ENCODE measurements at places on chromosomes 7 and 10.
A peak's percentile ranks its signal among the peaks of the same experiment; 100 is the strongest.

DNA sequence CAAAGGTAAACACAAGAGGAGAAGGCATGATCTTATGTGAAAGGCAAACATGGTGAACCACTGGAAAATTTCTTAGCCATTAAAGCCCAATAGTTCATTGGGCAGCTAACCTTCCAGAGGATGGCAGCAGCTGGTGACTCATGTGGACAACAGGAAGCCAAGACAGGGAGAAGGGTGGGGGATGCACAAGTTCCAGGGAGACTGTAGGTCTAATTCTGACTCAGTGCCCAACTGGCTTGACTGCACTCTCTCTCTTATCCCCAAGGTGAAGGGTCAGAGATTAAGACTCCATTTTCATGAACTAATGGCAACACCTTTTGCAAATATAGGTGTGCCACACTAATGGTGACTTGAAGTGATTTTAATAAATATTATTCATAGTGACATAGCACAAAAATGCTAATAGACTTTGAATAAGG, 47.9 kb upstream of the SLC35B4 start:
- no peak for DNase-seq

DNA sequence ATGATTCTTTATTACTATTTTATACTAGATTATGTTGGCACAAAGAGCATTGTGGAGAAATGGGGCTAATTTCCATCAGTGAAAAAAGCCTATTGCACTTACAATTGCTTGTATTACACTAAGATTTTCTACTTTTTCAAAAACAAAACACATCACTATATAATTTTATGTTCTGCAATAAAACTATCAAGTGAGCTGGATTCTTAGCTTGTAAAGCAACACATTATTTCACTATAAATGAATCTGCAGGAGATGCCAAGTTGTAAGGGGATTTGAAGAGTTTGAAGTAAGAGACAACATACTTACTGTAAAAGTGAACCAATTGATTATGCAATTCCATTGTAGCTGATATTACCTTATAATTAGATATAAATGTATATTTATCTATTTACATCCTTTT, 333.3 kb upstream of the SEMA3D start:
- no peak for DNase-seq

GRCh38 chr10:28833313-28833712, 156.0 kb downstream of the BAMBI start:
- DNase-seq: no peak

DNA sequence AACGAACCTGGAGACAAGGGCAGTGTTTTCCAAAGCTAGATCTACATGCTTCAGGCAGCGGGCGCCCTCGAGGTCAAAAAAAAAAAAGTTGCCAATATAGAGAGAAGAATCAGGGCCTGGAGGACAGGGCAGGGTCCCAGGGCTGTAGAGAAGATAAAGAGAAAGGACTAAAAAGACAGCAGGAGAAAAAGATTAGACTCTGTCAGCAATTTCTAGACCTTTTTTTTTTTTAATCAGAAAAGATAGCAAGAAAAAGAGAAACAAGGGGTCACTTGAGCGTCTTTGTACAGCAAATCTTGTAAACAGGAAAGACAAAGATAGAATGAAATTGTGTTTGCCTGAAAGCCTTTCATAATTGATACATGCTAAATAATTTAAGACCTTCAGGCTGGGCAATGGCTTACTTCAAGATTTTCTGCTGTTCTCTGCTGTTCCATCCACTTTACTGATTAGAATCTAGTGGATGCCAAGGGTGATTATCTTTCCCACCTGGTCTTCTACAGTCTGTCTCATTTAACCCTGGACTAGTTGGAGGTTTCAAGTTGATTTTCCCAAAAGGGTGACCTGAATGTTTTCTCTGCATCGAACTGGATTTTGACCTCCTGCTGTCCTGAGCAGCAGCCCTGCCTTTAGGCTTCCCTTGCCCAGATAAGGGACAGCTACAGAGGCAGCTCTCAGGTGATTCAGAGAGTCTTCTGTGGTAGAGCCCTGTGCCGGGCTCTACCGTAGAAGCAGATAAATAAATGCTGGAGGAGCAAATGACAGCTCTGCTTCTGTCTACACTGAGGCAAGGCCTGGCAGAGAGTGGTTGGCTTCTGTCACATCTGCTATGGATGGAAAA, 5.1 kb downstream of the LMOD2 start:
- no peak for DNase-seq

GRCh38 chr10:23656735-23657134, 217.9 kb downstream of the OTUD1 start:
- DNase-seq: no peak

- DNase-seq: no peak
Measured at GRCh38 chr7:142534726-142535122, 214.5 kb upstream of the PRSS1 start.

DNA sequence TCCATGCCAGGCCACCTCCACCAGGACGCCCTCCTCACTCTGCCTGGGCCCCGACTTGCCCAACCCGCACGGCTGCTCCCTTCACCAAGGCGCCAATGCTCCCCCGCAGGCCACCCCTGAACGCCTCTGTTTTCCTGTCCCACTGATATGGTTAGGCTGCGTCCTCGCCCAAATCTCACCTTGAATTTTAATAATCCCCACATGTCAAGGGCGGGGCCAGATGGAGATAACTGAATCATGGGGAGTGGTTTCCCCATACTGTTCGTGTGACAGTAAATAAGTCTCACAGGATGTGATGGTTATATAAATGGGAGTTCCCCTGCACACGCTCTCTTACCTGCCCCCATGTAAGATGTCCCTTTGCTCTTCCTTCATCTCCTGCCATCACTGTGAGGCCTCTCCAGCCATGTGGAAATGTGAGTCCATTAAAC, 29.8 kb downstream of the RSU1 start:
- DNase-seq: no peak

- no peak for DNase-seq
Measured at GRCh38 chr10:12214763-12215218, 18.8 kb downstream of the CDC123 start.

GRCh38 chr10:112585126-112585525, 138.1 kb downstream of the VTI1A start:
- DNase-seq: no peak

DNA sequence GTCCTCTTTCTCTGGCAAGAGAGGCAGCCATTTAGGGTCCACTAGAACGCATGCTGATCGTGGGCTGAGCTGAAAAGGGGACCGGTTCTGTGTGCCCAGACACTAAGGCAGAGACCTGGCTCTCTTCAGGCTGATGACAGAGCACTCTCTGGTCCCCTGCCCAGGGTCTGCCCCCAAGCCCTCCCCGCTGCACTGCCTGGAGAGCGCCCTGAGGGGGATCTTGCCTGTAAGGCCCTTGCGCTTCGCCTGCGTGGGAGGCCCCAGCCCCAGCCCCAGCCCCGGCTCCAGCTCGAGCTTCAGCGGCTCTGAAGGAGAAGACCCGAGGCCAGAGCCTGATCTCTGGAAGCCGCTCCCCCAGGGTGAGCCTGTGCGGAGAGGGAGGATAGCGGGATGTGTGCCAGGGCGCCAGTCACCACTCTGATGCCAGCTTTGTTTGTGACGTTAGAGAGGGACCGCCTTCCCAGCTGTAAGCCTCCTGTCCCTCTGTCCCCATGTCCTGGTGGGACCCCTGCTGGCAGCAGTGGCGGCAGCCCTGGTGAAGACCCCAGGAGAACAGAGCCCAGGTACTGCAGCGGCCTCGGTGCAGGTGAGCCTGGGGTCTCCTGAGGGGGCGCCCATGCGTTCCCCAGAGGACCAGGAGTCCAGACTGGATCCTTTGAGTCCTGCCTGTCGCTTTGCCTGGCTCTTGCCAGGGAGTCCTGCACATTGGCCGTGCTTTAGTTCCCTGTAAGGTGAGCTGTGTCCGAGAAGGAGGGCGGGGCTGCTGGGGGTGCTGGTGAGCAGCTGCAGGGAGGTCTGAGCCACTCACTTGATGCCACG, 43.2 kb downstream of the ZNF467 start:
- DNase-seq: no peak

GRCh38 chr10:96863922-96864543, 31.9 kb downstream of the LCOR start:
- DNase-seq: peak; percentile 7

DNA sequence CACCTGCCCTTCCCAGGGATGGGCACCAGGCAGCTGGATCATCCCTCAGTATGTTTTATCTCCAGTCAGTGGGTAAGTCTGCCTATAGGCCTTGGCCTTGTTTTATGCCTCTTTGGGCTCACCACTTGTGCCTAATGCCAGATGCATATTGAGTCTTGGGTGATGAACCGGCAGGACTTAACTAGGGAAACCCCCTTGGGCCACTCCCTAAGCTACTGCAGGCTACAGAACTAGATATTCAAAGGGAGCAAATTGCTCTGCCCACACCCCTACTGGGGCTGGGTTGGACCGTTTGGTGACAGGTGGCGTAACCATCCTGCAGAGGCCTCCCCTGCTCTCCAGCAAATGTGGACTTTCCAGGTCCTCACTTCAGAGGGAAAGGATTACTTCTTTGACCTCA, 115.7 kb upstream of the GDF10 start:
- DNase-seq: no peak

- DNase-seq: no peak
Measured at GRCh38 chr7:115682507-115682906, 348.1 kb downstream of the TFEC start.

DNA sequence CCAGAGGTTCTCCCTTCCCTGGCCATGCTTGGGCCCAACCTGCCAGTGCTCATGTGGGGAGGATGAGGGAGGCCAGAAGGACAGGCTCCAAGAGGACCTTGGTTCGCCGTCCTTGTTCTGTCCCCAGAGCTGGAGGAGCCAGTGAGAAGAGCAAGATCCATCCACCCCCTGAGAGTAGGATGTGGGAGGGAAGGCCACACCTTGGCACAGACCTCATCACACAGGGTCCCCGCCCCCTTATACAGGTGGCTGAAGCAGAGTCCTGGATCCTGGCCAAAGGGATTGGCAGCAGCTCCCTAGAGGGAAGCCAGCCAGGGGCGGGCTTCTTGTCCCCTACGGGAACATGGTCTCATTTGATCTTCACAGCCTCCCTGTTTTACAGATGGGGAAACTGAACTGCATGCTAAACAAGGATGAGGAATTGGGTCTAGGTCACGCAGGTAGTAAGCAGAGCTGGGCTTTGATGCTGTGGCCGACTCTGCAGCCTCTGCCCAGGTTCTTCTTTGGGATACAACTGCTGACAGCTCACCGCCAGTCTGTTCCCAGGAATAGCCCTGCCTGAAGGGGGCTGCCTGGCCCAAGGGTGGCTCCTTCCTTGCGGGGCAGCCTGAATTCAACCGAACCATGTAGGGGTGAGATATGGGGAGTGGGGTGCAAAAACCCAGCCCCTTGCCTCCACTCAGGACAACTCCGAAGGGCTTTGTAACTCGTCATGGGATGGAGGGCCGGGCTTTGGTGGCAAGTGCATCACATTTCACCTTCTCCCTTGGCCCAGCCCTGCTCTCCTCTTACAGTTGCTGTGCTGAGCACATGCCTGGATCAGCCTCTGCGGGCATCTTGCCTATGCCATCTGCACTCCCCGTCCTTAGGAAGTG, 62.2 kb upstream of the KDM7A start:
- no peak for DNase-seq

GRCh38 chr7:109179601-109180000, 609.9 kb downstream of the DNAJB9 start:
- DNase-seq: no peak

DNA sequence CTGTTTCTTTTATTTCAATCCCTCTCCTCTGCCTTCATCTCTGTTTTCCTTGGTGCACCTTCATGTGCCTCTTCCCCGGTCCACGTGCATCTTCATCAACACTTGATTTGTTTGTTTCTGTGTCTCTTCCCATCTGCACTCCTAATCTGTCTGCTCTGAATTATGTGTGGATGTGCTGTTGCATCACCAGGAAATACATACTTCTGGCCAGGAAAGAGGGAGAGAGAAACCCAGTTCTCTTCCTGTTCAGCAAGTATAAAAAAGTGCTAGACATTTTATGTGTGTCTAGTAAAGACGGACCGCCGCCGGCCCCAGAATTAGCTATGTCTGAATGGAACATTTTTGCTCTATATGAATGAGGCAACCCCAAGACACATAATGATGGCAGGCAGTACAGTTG, 93.8 kb downstream of the CALD1 start:
- no peak for DNase-seq

- DNase-seq: peak; percentile 47
Measured at GRCh38 chr7:70042533-70042932, 444.3 kb downstream of the AUTS2 start.

GRCh38 chr7:15335390-15335789, 226.4 kb downstream of the AGMO start:
- DNase-seq: no peak

- DNase-seq: no peak
Measured at GRCh38 chr10:119428789-119429188, 113.7 kb downstream of the RGS10 start.

DNA sequence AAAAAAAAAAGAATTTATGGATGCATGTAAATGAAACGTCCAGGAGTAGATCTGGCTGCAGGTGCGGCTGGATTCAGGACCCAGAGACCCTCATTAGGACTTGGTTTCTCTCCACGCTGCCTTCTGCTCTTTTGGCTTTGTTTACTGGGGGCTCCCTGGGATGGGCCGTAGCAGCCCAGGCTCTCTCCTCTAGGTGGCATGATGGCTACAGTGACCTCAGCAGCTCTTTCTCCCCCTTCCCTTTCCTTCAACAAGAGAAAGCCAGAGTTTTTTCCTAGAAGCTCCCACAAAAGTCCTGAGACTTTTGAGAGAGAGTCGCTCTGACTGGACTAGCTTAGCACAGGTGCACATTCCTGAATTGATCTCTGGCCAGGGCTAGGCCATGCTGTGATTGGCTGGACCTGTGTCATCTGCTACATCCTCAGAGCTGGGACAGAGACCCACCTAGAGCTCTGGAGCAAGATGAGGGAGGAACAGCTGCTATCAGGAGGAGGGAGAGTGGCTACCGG, 67.8 kb upstream of the PDCD4 start:
- peak; percentile 80 for DNase-seq

DNA sequence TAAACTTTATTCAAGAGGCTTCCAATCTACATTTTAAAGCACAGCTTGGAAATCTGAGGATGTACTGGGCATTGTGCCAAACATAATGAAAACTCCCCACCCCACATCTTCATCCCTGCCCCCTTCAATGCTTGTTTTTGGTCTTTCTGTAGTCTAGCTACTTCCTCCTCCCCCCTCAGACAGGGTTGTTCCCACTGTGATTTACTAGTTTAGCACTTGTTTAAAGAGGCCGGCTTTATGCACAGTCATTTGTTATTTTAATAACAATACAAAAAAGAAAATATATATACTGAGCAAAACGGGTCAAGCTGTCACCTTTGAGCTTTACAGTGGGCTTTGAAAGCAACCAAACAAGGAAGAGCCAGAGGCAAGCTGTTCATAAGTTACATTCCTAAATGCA, 132.6 kb downstream of the CHRM2 start:
- DNase-seq: no peak

- DNase-seq: peak; percentile 96
Measured at GRCh38 chr7:6317797-6318438, 45.5 kb upstream of the CYTH3 start.

- DNase-seq: no peak
Measured at GRCh38 chr10:19845503-19846368, 29.5 kb downstream of the PLXDC2 start.

DNA sequence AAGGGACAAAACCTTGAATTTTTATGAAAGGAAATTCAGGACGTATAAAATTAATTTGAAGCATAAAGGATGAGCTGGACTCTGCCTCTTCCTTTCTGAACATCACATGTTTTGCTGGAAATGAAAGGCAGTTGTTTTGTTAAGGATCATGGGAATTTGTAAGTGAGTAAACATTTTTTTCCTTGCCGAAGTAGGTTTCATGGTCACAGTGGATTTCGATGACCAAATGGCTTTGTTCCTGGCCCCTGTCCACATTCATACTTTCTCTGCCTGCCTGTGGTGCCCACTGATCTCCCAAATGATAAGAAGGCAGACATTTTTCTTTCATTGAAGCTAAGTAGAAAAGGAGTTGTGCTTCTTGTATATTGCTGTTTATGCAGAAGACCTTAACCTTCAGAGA, 104.2 kb downstream of the ARID5B start:
- DNase-seq: no peak
